ENCODE measurements at places on chromosomes 6 and 20. TPM values are rescaled to one million over a fixed set of nuclear protein-coding genes. Genes with fewer than 3 reads are reported as not detected.

Gene GPLD1
- not detected for total RNA-seq

Gene LST1
- total RNA-seq, result not detected

Gene CYP21A2
- 0.48 TPM for total RNA-seq

Gene NSFL1C
- total RNA-seq, result 31.9 TPM

Gene MRPS26
- total RNA-seq, result 80.0 TPM

Gene FNDC1
- 0.04 TPM for total RNA-seq

Gene EDN1
- 6.7 TPM for total RNA-seq

Gene PSORS1C1
- total RNA-seq, result 0.06 TPM

Gene DYNLT2
- total RNA-seq, result 0.50 TPM

Gene KCNK16
- not detected for total RNA-seq

Gene HRH3
- not detected for total RNA-seq

Gene XKR7
- not detected for total RNA-seq

- no peak for DNase-seq
Observed at GRCh38 chr6:31829633-31830283, 2.2 kb downstream of the HSPA1B start.

DNA sequence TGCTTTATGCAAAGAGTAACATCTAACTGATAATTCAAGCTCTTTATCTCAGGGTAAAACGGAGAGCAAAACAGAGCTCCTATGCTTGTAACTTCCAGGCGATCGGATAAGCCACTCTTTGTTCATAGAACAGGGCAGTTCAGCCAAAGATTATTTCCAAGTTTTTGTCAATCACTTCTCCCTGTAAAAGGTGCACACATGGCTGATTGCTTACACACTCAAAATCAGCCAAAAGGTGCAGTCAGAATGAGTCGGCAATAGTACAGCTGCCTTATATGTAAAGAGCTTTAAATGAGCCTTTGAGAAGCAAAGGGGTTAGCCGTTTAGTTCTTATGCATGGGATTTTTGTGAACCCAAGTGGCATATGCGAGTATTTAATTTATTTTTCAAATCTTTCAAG is 449.6 kb upstream of the POU3F2 start:
- no peak for DNase-seq

DNA sequence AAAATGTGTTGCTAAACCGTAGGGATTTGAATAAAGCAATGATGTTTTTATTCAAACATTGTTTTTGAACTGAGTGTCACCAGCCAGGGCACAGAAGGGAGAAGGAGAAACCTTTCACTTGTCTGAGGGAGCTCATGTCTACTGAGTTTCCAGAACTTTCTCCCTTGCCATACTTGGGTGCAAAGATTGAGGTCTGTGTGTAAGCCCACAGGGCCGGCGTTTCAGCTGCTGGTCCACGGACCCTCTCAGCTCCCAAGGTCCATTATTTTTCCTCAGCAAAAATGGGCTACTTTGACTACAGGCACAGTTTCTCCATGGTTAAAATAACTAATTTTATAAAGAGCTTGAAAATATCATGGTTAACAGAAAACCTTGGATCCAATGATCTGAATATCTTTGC is 32.6 kb downstream of the PSMG4 start:
- no peak for DNase-seq

DNA sequence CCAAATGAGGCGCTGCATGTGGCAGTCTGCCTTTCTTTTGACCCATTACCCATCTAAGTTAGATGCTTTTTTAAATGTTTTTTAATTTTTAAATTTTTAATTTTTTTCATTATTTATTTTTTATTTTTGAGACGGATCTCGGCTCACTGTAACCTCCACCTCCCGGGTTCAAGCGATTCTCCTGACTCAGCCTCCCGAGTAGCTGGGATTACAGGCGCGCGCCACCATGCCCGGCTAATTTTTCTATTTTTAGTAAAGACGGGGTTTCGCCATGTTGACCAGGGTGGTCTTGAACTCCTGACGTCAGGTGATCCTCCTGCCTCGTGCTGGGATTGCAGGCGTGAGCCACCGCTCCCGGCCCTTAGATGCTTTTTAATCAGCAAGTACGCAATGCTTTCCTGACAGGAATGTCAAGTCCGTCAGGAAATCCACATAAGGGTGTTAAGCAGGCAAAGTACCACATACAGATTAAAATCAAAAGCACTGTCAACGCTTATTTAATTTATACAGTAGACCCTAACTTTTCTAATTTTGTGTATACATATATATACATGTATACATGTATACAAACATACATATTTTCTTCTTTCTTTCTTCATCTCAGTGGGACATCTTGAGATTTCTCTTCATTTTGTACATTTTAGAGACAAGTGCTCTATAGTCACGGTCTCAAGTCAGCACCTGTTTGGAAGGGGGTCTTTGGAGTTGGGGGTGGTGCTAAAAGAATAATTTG is 995 bp upstream of the GSTA4 start:
- DNase-seq, result peak; percentile 84

GRCh38 chr6:80922916-80923455 is 816.5 kb downstream of the BCKDHB start:
- no peak for DNase-seq

DNA sequence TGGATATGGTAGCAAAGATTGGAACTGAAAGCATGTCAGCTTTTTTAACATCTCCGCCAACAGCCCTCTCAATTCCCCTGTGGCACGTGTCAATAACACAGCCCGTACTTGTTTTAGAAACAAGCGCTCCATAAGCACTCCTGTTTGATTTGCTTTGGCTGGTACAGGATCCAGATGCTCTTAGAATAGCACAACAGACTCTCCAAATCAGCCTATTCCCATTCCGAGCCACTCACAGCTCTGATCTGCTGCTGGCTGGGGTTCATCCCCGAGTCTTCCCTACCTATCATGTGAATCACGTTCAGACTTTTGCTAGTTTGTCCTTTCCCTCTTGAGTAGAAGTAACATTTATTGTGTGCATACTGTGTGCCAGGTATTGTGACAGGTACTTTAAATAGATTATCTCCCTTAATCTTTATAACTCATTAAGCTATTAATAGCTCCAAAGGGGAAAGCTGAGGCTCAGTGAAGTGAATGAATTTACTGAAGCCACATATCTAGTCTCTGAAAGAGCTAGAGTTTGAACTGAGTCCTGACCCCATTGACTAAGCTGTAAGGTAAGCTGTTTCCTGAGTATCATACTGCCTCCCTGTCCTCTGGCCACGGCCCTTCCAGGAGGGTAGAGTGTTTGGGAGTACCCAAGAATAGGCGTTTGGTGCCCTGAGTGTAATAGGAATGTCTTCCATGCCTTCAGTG is 46.7 kb downstream of the RALY start:
- no peak for DNase-seq

DNA sequence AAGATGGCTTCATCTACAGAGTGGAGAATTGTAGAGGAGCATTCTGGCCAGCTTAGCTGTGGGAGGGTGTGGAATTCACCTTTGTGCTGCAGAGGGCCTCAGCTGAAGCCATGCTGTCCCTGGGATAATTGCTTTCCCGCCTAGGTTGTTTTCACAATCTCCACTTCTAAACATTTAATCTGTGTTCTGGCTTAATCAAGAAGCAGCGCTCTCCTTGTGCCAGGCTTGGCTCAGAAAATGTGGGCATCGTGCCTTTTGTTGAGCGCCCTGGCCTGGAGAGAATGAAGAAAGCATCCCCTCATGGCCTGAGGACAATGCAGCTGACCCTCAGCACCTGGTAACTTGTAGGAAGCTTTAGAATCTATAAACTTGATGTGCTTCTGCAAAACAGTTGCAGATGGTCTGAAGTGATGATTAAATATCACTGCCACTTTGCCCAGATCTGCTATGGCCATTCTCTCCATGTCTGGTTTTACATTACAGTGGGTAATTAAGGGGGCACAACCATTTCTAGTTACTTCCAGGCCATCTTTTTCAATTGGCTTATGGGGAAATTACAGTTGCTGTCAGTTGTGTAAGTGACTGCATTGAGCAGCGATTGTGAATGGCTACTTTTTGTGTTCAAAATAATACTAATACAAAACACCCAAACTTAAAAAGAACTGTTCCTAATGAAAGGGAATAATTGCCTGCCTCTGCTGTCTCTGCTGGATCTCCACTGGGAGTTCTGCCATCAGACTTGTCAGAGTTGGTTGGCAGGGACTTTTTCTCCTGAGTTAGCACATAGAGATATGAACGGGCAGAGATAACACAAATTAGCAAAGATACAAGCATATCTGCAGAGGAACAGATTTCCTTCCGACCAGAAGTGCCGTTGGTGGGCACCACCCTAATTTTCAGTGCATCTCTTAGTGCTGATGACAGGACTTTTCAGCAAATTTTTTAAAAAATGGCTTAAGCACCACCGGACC is 18.4 kb downstream of the CTNNBL1 start:
- DNase-seq, result no peak

DNA sequence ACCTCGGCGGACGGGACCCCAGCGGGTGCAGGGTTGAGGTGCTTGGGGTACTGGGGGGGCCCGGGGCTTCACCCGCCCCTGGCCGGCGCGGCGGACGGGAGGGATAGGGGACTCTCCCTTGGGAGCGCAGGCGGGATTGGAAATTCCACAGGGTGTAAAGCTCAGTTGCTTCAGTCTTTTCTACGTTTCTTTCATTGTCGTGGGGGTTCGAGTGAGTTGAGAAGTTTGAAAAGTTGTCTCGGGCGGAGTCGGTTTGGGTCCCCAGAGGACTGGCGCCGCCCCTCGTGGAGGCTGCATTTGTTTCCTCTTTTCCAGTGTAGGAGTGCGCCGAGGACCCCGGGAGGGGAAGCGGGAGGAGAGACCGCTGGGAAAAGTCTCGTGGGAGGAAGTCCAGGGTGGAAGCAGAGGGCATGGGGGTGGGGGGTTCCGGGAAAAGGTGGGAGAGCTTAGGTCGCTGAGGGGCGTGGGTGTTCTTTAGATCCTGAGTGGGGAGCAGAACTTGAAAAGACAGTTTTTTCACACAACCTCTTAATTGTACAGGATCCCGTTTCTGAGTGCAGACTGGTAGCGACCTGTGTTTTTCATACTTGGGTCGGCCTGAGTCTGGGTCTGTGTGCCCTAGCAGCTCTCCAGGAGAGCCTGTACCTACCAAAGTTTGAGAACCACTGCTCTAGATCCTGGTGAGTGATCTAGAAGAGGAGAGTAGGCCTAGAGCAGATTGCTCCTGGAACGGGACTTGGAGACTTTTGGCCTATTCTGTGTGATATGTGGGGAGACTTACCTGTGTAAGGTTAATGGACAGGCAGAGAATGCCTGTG is 495 bp downstream of the FAM83B start:
- DNase-seq, result no peak

DNA sequence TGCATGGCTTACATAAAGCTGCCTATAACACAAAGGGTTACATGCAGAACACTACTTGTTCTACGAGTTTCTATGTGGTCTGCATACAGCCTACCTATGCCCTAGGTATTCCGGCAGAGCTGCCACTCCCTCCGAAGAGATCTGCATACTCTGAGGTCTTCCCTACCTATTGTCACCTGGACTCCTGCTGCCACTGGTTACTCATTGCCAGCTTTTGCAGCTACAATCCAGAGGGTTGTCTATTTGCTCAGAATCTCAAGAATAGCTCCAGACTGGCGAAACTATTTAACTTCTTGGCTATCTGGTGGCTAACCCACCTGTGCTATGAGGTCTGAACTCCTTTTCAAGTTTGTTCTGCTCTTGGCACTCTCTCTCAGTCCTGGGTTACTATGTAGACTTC is 323.3 kb downstream of the BMP2 start:
- no peak for DNase-seq

GRCh38 chr20:41386502-41387427 is 20.1 kb upstream of the EMILIN3 start:
- no peak for DNase-seq

DNA sequence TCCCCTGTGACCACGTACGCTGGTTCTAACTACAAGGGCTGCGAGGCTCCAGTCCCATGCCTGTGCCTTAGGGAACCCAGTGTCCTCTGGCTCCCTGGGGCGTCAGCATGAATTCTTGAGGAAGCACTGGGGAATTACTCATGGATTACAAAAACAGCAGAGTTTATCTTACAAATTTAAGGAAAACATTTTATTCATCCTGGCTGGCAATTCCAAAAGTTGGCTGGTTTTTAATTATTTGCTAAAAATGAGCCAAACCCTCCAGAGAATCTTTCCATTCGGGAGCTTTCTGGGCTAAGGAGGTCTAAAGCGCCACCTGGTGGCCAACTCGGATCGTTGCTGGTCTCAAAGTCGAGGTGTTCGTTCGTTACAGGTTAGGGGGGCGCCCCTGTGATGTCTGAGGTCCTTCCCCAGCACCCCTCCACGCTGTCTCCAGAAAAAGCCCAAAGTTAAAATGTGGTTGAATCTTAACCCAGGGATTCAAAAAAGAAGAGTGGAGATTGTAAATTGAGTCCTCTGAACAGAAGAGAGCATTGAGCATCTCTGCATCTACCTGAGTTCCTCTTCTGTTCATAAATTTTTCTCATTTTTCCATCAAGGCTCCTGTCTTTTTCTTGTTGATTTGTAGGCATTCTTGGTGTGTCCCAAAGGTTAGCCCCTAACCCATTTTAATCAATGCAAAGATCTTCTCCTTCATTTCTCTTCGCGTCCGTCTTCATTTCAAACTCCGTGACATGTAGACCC is 99.4 kb downstream of the BFSP1 start:
- DNase-seq, result peak; percentile 22

- DNase-seq, result no peak
Observed at GRCh38 chr20:37396416-37397075, 50.6 kb downstream of the SRC start.

DNA sequence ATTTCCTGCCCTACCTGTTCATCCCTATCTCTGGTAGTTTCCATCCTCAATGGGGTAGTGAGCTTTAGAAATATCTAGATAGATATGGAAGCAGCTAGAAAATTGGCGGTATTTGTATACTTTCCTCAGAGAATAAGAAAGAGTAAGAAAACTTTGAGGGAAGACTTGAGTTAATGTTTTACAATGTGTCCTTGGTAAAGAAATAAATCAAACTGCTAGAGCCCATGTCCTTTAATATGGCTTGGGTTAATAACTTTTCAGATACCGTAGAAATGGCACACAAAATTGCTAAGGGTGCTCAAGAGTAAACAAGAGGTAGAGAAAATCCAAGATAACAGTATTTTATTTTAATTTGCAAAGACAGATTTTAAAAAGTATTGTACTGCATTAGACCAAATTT is 28.1 kb upstream of the PGK2 start:
- no peak for DNase-seq

- peak; percentile 19 for DNase-seq
Observed at GRCh38 chr6:13268913-13269518, 59.3 kb downstream of the TBC1D7 start.

DNA sequence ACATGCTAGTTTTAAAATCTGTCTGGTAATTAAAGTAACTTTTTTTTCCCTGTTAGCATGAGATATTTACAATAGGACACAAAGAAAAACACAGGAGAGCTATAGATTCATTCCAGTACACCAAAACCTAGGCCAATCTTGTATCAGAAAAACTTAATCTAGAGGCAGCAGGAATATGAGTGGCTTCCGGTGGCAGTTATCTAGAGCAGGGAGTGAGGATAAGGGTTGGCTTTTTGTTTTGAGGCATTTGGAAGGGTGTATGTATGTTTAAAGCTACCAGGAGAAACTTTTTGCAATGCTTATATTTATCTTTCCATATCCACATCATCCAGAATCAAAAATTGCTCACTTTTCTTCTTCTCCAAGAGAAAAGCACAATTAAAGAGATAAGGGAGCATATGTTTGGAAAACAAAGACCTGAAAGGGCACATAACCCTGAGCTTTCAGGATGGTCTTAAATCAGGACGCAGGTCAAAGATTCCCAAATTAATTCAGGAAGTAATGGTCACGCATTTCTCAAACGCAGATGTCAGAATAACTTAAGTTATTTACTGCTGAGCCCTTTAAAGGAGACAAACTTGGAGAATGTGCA is 13.1 kb downstream of the TFAP2A start:
- DNase-seq, result no peak

- DNase-seq, result no peak
Observed at GRCh38 chr20:44610313-44610962, 28.1 kb downstream of the PKIG start.

- DNase-seq, result no peak
Observed at GRCh38 chr20:8012724-8013123, 6.8 kb downstream of the TMX4 start.

GRCh38 chr6:90049295-90049694 is 155.0 kb downstream of the GJA10 start:
- no peak for DNase-seq

Measured in H4 (cell line).